ENCODE measurements at places on chromosomes 7 and 10. TPM values are rescaled to one million over a fixed set of nuclear protein-coding genes. Genes with fewer than 3 reads are reported as not detected.

NKX6-2 gene
- not detected for polyA plus RNA-seq

STEAP4 gene
- polyA plus RNA-seq, result not detected

CYP26A1 gene
- not detected for polyA plus RNA-seq

HDAC9 gene
- polyA plus RNA-seq, result 11.6 TPM

SPDYE2 gene
- not detected for polyA plus RNA-seq

HOXA3 gene
- polyA plus RNA-seq, result 0.15 TPM

SPDYE1 gene
- not detected for polyA plus RNA-seq

Data from SK-N-SH (cell line).